ENCODE measurements at places on chromosomes 12 and 14.

DNA sequence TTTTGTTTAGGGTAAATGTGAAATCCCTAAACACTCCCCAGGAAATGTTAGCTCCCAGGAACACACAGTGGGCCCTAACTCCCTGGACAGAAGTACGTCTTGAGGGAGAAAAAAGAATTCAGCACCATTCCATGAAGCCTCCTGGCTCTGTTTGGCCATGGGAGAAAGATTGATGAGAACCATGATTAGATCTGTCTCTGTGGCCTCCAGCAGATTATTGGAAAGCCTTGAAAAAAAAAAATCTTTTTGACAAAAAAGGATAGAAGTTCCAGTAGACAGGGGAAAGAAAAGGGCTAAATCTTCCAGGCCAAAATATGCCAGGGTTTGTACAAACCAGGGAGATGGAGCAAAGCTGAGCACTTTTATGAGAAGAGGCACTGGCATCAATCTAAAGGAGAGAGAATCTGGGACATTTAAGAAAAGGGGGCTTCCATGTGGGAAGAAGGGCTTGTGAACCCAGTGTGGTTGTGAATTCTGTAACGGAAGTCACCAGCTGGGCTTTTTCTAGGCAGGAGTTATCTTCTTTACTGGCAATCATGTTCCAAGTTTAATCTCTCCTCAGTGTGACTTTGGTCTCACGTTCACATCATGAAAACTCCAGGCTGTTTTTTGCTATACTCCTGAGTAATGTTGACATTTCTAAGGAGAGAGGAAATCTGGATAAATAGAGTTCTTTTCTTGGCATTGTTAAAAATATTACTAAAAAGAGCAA lies 426.7 kb downstream of the RAD51B start:
- DNase-seq, result no peak

DNA sequence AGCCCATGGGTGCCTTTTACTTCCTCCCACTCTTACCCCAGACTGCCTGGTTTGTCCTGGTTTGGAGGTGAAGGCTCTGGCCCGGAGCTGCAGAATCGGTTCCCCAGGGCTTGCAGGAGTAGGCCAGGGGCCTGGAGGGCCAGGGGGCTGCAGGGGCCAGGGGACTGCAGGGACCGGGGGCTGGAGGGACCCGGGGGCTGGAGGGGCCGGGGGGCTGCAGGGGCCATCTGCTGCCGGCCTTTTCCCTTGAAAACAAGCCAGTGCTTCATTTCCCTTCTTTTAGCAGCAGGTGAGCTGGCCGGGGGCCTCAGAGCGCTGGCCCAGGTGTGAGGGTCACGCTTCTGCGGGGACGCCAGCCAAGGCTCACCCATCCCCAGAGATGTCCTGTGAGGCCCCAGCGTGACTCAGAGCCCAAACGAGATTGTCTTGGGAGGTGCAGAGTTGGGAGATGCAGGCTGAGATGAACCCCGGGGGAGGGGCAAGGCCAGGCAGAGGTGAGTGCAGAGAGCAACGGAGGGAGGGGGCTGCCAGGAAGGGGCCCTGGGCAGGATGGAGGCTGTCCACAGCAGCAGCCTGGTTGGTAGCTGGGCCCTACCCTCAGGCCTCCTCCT lies 154.9 kb downstream of the KIF26A start:
- DNase-seq, result no peak

DNA sequence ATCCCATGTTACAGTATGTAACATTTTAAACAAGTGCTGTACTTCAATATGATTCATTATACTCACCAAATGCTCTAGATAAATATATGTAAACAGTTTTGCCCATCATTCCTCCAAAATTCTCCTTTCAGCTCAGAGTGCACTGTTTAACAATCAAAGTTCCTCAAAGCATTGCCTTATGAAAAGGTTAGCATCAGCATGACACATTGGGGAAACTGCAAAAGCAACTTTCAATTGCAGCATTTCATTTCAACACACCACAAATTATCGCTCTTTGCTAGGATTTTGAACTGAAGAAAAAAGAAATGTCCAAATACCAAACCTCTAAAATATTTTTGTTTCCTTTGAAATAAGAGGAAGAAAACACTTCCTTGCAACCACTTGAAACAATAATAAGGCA lies 413.2 kb downstream of the FLRT2 start:
- DNase-seq, result no peak

DNA sequence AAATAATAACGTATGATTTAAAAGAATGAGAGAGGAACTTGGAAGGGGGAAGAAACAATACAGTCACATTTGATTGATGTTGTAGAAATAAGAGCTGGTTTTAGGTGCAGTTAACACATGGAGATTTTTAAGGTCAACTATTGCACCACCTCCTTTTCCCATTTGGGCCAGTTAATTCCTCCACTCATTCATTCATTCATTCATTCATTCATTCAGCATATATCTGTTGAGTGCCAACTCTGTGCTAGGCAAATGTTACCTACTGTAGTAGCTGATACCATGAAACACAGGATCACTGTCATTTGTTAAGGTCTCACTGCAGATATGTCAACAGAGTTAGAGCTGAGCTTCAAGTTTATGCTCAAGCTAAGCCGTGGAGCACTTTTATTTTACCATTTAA lies 115.7 kb upstream of the ARID2 start:
- DNase-seq, result no peak

DNA sequence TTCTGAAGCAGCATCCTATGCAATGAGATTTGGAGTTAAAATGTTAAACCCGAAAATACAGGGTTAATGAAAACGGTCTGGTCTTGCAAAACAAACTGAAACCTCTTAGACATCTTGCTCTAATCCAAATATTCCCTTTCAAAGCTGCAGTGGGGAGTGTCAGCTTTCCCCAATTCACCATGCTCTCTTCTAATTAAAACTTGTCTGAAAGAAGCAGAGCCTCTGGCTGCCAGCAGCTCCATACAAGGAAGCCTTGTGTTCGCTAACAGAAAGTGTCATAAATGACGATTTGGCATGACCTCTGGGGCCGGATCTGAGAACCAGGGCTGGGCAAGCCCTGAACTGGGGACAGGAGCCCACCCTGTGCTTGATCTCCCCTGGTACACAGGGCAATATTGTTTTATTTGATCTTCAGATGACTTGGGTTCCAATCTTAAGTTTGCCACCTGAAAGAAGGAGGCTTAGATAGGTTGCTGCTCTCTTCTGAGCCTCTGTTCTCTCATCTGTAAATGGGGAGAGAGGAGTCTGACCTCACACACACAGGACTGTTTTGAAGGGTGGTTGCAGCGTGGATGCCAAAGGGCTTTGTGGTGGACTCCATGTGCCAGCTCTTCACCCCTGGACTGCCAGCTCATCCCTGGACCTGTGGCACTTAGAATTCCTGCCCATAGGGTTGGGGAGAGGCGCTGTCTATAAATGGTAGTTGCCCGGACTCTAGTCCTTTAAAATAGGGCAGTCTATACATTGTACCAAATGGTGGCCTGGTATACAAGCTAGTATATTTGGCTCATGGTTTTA lies 7.8 kb downstream of the KMT5A start:
- DNase-seq, result no peak

DNA sequence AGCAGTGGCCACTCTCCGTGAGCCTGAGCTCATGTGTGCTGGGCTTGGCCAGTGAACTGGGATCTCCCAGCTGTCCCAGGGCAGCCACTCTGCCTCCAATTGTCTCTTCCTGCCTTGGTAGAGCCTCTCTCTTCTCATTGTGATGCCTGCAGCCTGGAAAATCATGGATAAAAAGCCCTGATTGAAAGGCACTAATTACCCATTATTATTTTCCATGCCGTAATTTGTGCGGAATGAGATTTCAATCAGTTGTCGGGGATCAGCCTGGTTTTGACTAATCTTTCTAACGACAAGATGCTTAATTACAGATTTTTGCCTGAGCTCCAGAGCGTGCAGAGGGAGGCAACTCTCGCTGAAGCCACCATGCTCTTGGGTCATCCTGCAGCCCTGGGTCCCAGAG lies 52.7 kb downstream of the ESRRB start:
- DNase-seq, result no peak

DNA sequence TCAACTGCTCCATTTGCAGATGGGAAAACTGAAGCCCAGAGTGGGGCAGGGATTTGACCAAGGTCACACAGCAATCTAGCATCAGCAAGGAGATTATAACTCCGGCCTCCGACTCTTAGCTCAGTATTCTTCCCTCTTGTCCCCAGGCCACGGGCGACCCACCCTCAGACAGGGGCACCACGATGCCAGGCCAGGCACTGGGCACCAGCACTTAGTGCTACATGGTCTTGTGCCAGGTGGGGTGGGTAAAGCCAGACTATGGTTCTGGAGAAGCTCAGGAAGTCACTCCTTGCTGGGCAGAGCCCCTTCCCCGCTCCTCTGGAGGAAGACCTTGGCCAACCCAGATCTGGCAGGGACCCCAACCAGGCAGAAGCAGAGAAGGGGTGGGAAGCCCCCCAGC lies 41.5 kb downstream of the SYNE3 start:
- DNase-seq, result no peak

DNA sequence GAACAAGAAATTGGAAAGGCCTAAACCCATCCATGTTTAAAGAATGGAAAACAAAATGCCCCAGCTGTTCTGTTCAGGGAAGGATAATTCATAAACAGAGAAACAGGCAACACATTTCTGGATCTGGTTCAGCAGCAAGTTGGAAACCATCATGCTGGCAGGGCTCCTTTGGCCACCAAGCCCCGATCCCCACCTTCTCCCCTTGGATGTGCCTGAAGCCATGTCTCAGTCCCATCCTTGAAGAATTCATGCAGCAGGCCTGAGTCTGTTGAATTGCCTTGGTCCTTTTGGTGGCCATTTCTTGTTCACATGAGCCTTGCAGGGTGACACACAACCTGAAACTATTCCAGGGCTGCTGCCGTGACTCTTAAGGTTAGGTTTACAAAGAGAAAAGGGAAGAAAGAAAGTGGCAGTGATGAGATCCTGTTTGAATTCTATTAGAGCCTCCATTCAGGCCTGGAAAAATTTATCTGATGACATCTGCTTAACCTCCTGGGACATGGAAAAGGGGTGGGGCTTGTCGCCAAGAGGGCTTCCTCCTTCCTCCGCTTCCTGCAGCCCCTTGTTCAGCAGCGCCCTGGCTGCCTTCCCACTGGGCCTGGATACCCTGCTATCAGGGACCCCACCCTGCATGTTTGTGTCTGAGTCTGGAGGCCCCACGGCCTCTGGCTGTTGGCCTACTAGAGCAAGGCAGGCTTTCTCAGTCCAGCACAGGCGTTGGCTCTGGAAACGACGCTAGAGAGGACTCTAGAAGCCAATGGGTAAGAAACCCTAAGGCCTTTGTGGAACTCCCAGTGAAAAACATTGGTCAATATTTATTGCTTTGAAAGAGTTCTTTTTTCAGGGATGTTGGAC lies 341.9 kb downstream of the C12orf75 start:
- no peak for DNase-seq

Measured in GM19239 (cell line).